Common myeloid progenitor, CD34-positive (primary cell): ENCODE measurements at places on chromosomes 12 and 14.

DNA sequence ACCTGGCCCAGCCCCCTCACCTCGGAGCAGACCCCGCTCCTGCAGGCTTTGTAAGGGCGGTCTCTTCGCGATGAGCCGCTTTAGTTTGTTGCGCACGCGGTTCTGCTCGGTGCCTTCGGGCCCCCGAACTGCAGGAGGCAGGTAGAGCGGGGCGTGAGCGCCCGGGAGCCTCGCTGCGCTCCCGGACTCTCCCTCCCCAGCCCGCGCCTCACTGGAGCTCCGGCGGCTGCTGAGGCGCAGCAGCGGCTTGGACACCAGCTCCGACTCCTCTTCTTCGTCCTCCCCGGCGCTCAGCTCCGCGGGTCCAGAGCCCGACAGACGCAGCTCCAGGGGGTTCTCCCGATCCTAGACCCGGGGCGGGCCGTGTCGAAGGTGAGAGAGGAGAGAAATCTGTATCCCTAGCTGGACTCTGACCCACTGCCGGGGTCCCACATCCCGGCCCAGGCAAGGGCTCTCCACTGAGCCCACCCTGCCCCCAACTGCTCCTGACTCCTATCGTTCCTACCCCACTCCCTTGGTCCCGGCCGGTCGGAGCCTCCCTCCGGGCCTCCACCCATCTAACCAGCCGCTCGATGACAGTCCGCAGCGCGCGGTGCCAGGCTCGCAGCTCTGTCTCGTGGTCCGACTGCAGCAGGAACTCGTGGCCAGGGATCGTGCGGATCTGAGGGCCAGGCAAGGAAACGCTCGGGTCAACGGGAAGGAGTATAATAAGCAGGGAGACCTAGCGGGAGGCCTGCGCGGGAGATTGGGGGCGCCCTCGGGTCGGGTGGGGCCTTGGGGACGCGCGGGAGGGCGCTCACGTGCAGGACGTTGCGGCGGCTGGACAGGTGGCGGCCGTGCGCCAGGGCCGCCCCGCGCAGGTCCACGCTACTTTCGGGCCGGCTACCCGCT, 4.2 kb downstream of the ARHGAP9 start:
- DNase-seq = no peak

DNA sequence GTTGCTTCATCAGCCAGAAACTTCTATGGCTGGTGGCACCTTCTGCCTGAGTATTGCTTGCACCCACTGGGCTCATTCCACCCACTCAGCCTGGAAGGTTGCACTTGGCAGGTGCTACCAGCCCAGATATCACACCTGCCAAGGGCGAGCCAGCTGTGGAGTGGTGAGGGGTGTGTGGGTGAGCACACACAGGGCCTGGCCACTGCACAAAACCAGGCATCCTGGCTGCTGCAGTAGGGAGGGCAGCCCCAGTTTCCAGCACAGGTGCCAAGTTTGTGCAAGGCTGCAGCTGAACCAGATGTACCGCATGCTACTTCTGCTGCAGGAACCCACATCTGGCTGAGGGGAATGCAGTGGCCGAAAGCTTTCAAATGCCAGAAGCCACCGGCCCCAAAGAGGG, 1147.8 kb downstream of the FSCB start:
- DNase-seq = no peak

DNA sequence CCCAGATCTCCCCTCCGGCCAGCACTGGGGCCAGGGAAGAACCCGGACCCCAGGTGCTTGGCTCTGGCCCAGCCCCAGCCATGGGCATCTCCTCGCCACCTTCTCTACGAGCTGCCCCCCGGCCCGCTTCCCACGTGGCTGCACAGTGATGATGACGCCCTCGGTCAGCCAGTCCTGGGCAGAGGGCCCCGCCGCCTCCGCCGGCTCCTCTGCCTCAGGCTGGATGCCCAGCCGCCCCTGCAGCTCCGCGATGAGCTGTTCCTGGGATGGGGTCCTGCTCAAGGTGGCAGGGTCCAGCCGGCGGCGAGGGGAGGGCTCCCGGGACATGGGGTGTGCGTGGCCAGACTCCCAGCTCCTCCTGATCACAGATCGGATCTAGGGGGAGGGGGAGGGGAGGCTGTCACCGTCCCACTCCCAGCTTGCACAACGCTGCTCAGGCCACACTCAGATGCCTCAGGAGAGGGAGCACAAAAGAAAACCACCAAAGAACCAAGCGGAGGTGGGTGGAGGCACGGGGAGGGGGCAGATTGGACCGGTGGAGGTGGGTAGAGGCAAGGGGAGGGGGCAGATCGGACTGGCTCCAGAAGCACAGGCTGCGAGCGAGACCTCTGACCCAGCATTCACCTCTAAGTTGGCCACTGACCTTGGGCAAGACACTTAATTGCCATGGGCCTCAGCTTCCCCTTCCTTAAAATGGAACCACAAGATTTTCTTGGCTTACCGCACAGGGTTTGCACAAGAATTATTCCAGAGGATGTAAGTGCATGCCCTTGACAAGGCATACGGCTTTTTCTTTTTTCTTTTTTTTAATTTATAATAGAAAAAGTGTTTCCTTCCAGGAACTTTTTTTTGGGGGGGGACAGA, 16.1 kb upstream of the RPLP0 start:
- no peak for DNase-seq

DNA sequence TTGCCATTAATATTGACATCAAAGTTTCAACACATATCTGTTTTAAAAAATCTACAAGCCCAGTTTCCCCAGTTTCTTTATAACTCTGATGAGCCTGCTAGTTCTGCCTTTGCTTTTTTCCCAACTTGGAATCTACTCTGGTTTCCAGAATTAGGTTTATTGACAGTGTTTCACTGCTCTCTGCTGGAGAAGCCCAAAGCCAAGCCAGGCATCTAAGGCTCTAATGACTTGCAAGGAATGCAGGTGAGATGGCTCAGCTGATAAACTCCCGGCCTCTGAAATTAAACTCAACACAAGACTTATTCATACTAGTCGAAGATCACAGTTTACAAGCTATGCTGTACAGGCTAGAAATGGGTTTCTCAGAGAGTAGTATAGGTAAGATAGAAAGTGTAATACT, 54.3 kb downstream of the HMGA2 start:
- DNase-seq = peak; percentile 42

DNA sequence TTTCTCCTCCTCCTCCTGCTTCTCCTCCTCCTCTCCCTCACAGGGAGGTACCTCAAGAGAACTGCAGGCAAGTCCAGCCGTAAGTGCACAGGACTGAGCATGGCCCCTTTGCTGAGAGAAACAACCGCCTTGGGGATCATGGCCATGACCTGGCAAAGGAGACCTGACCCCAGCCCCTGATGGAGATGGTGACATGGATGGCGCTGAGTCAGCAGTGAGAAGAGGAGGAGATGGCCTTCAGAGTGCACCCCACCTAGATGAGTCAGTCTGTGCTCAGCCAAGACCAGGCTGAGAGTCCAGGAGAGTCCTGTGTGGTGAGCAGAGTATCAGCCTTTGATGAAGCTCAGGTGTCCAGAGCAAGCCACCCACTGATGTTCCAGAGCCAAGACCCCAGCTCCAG, 36.4 kb downstream of the MEG3 start:
- DNase-seq = no peak

DNA sequence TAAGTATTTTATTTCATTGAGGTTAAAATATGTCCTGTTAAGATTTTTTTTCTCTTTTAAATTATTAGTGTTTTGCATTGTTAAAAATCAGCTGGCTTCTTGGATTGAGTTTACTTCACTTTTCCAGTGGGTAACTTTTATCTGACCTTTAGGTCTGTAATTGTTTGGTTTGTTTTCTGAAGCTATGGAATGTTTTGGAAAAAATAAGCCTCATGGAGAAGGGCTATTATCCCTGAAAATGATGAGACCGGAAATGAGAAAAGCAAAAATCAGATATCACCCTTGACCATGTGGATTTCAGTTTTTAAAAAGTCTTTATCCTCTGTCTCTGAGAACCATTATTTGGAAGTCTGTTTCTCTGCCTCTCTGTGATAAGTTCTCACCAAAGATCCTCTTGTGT, 180.9 kb downstream of the RAD51B start:
- DNase-seq = no peak

DNA sequence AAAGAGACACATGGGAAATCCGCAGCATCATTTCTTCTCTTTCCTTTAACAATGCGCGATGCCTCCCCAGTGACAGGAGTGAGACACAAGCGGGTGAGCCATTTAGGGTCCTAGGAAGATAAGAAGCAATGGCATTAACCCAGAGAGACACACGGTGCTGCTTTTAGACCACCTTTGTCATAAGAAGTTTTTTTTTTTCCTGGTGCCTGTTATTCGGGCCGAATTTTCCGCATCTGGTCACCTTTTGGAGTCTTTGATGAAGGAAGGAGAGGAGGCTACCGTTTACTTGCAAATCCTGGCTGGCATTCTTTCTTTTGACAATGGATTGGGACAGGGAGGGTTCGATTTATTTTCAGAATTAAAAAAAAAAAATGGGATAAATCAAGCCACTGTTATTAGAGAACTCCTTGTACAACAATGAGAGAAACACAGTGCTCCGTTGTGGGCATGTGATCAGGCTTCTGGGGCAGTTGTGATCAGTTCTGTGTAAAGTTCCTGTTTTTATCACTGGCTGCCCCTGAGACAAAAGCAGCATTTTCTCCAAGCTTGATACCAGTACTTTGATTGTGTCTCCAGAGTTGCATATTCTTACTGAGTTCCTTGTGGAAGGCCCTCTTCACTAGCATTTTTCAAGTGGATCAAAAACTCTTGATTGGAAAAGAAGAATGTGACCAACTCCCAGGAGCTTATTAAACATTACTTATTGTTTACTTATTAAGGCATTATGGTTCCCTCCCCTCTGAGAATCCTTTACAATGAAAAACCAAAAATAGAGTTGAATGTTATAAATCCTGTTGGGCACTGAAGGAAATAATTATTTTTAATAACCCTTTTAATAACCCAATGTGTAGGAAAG, 1.1 kb downstream of the DIP2B start:
- peak; percentile 34 for DNase-seq

DNA sequence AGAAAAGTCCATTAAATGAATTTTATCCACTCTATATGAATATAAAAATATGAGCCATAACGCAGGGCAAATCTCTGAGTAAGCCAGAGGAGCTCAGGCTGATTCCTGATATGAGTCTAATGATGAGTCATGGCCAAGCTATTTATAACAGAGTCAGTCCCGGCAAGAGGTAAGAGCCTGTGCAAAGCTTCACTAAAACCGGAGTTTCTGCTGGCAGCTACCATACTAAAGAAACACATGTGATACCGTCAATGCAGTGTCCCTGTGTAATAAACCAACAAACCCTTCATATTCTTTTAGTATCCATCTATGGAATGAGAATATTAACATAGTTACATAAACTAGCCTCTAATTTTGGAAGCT, 319.4 kb downstream of the KCNC2 start:
- DNase-seq = no peak

DNA sequence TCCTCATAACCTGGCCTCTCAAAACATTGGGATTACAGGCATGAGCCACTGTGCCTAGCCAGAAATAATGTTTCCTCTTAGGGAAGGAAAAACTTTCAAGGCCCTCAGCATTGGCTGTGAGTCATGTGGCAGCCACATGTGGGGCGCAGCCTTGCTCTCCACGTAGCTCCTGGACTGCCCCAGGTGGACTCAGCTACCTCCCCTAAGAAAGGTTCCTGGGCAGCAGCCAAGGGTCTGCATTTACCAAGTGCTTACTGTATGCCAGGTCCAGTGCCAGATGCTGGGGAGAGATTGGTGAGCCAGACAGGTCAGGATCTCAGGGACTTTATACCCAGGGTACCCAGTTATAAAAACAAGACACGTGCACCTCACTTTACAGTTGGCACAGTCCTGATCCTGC, 3.7 kb upstream of the TRPV4 start:
- DNase-seq = no peak
